Fibroblast of skin of scalp (primary cell): ENCODE measurements at places on chromosomes 7 and 10.
A peak's percentile ranks its signal among the peaks of the same experiment; 100 is the strongest.

- no peak for DNase-seq
Observed at GRCh38 chr7:157096286-157097055, 42.3 kb upstream of the UBE3C start.

GRCh38 chr10:11901833-11902475 lies 78.8 kb downstream of the PROSER2 start:
- peak; percentile 17 for DNase-seq

DNA sequence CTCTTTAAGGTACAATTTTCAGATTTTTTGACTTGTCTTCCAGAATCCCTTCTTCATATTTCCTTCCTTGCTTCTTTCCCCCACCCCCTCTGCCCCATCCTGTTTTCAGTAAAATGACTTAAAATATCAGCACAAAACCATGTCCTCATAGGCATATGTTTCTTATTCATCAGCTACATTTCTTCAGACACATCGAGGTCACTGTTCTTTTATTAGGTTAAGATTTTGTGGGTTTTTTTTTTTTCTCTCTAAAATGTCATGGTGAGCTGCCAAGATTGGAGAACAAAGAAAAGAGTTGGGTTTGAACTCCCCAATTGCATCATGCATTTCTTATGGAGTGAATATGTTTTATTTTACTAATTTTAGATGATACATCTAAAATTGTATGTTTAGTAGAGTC lies 35.8 kb downstream of the LAMB4 start:
- DNase-seq, result peak; percentile 96

DNA sequence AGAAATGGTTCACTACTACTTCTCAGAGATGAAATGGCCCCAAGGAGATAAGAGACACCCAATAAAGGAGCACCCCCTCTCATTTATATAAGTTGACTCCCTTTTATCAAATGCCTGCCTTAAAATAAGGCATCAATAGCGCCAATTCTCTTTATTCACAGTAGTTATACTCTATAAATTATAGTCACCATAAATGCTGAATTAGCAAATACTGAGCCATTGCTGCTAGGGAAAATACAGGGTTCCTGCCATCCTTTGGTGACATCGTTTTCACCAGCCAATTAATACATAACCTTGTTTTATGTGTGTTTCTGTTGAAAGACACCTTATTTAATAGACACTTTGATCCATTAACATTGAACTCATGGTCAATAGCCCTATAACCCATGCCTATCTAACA lies 28.6 kb downstream of the DCLRE1C start:
- DNase-seq, result no peak

- no peak for DNase-seq
Observed at GRCh38 chr7:33310546-33310945, 181.2 kb downstream of the BBS9 start.

DNA sequence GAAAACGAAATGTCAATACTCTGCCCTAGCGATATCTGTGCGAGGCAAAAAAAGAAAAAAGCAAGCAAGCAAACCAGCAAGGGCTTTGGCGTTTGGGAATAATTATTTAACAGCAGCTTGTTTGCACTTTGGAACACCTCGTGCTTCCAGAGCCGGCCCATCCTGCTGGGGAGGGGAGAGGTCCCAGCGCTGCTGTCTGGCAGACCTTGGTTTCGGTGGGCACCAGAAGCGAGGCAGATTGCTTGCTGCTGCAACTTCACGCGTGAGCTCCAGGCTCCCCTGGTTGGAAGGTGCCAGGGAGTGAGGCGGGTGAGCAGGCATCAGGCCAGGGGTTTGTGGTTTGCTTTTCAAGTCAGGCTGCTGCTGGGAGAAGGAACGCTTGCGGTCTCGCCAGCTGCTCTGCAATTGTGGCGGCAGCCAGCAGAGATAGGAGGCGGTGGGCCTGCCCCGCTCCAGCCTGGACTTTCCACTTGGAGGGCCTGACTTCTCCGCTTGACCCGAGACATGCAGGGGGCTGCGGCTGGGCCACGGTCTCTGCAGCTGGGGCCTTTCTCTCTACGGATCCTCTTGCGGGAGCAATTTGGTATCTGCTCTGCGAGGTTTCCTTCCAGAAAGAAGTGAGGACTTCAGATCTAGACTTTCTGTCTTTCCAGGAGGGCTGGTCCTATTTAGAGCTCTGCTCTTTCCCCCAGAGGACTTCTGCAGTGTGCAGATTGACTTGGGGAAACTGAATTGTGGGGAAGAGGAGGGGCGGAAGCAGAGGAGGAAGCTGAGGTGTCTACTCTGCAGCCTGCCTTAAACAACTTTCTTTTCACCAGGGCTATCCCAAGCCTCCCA lies 131.4 kb downstream of the PRPF18 start:
- DNase-seq, result peak; percentile 89

DNA sequence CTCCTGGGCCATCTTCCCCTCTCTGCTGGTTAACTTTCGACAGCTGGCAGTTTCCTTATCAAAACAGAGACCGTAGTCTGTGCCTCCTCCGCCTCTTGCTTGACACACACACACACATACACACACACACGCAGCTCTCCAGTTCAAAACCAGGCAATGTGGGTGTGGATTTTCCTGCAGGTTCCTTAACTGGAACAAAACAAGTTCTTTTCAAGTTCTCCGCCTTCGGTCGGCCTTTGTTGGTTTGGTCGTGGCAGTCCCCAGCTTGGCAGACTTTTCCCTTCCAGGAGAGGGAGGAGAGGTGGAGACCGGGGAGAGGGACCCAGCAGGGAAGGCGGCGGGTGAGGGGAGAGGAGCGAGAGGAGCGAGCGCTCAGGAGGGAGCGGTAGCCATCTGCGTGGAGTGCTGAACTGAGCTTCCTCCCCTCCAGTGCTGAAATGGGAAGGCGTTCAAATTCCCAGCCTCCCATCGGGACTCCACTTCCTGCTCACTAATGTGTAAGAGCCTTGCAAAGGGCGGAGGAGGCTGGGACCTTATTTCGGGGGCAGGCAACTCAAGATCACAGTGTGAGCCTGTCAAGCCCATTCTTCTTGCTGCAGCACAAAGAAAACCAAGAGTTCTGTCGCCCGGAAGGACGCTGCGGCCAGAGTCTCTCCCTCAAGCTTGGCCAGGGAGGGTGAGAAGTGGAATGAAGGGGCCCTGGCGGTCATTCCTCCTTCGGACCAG lies 120.6 kb downstream of the PRPF18 start:
- peak; percentile 93 for DNase-seq
